ENCODE measurements at places on chromosomes 7 and 10.

GRCh38 chr7:65001291-65001814 lies 5.1 kb downstream of the ERV3-1 start:
- no peak for DNase-seq

DNA sequence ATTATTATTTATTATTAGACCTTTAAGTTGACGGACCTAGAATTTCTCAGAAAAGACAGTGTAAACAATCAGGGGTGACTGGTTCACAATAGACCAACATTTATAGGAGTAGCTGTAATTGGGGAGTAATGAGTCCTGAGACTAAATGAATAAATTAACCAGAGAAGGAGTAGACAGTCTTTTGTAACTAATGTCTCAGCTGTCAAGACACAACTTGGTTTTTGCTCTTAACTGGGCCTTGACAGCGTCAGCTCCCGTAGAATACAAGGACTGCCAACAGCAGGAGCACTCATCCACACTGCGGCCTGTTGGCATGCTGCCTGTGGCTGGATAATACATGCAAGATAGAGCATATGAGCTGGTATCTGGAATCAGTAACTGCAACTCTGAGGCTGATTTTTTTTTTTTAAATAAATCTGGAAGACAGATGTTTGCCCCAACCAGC lies 123.9 kb downstream of the CACNA2D1 start:
- no peak for DNase-seq

GRCh38 chr7:77248154-77248553 lies 48.5 kb upstream of the FGL2 start:
- no peak for DNase-seq

DNA sequence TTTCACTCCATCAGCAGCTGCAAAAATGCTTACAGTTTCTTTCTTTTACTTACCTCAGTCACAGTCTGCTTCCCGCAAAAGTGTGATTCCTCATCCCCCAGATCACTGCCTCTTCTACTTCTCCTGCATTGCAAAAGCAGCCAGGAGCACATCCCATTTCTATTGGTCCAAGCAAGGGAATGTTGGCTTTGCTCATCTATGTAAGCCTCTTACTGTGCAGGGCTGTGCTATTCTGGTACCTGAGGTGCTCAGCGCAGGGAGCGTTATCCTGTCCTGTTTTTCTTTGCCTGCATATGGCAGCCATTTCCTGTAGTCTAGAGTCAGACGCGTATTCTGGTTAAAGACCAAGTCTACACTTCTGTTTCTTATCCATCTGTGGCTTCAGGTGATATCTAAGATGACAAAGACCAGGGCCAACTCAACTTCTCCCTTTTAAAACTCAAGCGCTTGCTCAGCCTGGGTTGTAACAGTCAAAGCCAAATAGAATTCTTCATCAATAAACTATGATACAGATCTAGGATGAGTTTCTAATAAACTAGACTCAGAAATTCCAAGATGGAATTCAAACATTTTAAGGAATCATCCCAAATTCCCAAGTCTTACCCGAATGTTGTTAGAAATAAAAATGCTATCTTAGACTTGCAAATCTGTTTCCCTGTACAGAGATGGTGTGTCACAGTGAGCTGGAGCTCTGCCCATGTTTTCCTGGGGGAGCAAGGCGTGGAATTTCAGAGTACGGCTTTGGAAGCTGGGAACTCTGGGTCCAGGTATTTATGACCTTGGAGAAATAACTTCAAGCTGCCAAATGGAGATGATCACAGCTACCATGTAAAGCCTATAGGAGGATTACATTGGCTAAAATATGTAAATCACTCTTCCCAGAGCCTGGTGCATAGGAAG lies 6.1 kb upstream of the RBM17 start:
- DNase-seq: no peak

GRCh38 chr10:122141821-122142640 lies 129.1 kb upstream of the BTBD16 start:
- DNase-seq: no peak

GRCh38 chr10:126351021-126351420 lies 37.3 kb downstream of the ADAM12 start:
- DNase-seq: no peak
